Natural killer cell (primary cell): ENCODE measurements at places on chromosomes 13 and 19.

DNA sequence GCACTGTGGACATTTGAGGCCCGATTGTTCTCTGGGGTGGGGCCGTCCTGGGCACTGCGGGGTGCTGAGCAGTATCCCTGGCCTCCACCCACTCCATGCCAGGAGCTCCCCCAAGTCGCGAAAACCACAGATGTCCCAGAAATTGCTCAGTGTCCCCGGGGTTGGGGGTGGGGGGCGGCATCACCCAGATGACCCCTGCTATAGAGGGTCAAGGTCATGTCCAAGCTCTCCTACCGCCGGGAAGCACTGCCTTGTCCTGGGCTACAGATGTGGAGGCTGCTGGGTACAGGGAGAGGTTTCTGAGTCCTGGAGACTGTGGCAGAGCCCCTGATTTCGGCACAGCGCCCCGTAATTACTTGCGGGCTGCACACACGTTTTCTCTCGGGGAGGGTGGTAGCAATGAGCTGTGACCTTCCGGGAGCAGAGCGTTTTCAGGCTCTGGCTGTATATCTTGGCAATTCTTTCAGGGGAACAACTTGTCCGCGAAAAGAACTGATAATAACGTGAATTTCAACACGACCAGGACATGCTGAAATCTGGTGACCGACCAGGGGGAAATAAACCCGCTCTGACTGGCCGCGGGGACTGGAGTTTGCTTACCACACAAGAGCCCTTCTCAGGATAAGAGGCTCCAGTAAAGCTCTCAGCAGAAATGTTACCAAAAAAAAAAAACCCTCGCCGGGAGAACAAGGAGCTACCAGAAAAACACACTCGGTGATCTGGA is 68.1 kb downstream of the GNG7 start:
- DNase-seq = no peak
- H3K4me1 ChIP-seq = peaks cover 43% of the 10 kb centered on the region
- H3K36me3 ChIP-seq = no peaks in the 10 kb centered on the region
- H3K27me3 ChIP-seq = no peaks in the 10 kb centered on the region
- no peak overlapping the region for H3K27ac ChIP-seq

- H3K27ac ChIP-seq = no peak overlapping the region
- no peak overlapping the region for H3K4me3 ChIP-seq
- no peaks in the 10 kb centered on the region for H3K4me1 ChIP-seq
Measured at GRCh38 chr13:37313372-37313771, 207.9 kb upstream of the CSNK1A1L start.

DNA sequence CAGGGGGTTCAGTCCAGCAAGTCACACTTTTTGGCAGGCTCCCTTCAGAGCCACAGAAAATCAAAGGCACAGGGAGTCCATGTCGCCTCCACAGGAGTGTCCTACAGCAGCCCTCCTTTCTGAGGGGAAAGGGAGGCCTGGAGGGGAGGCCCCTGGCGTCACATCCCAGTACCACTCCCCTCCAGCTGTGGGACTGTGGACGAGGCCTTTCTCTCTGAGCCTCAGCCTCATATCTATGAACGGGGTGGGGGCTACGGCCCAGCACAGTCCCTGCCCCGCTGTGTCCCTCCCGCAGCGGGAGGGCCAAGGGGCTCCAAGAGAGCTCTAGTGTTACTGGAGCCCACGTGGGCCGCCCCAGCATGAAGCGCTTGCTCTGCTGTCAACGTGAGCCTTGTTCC is 23.8 kb downstream of the PEPD start:
- DNase-seq = no peak
- H3K27ac ChIP-seq = no peak overlapping the region
- H3K4me1 ChIP-seq = no peaks in the 10 kb centered on the region
- peaks cover 8% of the 10 kb centered on the region for H3K36me3 ChIP-seq
- no peaks in the 10 kb centered on the region for H3K27me3 ChIP-seq

DNA sequence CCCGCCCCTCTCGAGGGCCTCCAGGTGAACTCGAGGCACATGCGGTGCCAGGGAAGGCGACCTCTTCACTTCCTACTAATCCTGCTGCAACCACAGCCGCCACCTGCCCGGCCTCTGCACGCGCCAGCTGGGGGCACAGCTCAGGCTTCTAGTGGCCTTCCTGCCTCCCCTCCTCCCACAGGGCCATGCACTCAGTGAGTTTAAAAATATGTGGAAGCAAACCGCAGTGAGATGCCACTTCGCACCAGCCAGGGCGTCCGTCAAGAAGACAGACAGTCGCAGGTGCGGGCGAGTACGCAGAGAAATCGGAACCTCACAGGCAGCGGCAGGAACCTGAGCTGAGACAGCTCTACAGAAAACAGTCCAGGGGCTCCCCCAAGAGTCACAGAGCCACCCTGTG is 10.4 kb downstream of the LMNB2 start:
- no peaks in the 10 kb centered on the region for H3K27me3 ChIP-seq
- H3K4me3 ChIP-seq = no peak overlapping the region
- DNase-seq = peak; percentile 52
- H3K4me1 ChIP-seq = peaks cover 13% of the 10 kb centered on the region

DNA sequence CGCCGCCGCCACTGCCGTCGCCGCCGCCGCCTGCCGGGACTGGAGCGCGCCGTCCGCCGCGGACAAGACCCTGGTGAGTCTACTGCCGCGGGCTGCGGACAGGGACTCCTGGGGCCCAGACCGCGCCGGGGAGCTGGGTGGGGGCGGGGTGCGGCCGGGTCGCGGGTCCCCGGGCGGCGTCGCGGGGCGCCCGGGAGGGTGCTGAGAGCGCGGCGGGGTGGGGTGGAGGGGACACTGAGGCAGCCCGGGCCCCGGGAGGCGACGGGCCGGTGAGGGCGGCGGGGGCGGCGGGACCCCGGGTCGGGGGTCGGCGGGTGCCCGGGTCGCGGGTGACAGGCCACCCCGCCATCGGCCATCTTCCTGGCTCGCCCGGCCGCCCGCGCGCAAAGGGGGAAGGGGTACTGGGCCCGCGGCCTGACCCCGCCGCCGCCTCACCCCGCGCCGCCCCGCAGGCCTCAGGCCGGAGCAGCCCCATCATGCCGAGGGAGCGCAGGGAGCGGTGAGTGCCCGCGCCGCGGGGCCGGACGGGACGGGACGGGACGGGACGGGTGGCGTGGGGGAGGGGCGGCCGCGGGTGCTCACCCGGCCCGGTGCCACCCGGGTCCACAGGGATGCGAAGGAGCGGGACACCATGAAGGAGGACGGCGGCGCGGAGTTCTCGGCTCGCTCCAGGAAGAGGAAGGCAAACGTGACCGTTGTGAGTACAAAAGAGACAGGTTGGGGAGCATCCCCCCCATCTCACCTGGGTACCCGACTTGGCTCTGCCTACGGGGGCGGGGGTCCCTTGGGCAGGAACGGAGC is 489 bp downstream of the CCNE1 start:
- H3K36me3 ChIP-seq = no peaks in the 10 kb centered on the region
- no peaks in the 10 kb centered on the region for H3K27me3 ChIP-seq
- H3K27ac ChIP-seq = no peak overlapping the region
- DNase-seq = peak; percentile 32
- H3K4me1 ChIP-seq = peaks cover 12% of the 10 kb centered on the region
- H3K4me3 ChIP-seq = no peak overlapping the region

GRCh38 chr13:32962342-32962741 is 53.9 kb upstream of the KL start:
- no peaks in the 10 kb centered on the region for H3K4me1 ChIP-seq
- no peak for DNase-seq
- H3K4me3 ChIP-seq = no peak overlapping the region

- H3K4me1 ChIP-seq = peaks cover 100% of the 10 kb centered on the region
- H3K36me3 ChIP-seq = peaks cover 26% of the 10 kb centered on the region
- H3K27ac ChIP-seq = peak overlapping the region; percentile 79
- no peak overlapping the region for H3K4me3 ChIP-seq
Measured at GRCh38 chr19:41872775-41873647, 4.1 kb upstream of the CD79A start.

- H3K27me3 ChIP-seq = peaks cover 11% of the 10 kb centered on the region
- no peak overlapping the region for H3K4me3 ChIP-seq
- H3K27ac ChIP-seq = no peak overlapping the region
Measured at GRCh38 chr19:7792281-7792680, 29.2 kb downstream of the CLEC4M start.

DNA sequence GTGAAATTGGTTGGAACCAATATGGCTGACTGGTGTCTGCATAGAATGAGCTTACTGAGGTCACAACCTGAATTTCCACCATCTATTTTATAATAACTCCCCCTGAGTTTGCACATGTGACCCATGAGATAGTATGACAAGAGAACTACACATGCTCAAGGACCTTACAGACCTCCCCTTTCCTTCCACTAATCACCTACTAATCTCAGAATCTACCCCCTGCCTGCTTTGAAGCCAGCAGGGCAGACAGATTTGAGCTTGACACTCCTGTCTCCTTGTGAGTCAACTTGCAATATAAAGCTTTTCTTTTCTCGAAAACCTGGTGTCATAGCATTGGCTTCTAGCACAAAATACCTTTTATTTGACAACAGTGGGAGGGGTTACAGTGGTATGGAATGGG is 248.4 kb downstream of the RFC3 start:
- no peak for DNase-seq
- H3K27me3 ChIP-seq = no peaks in the 10 kb centered on the region
- no peak overlapping the region for H3K4me3 ChIP-seq
- no peak overlapping the region for H3K27ac ChIP-seq
- no peaks in the 10 kb centered on the region for H3K36me3 ChIP-seq
- H3K4me1 ChIP-seq = no peaks in the 10 kb centered on the region

GRCh38 chr13:111326621-111326965 is 6.2 kb downstream of the TEX29 start:
- no peak overlapping the region for H3K4me3 ChIP-seq
- H3K27ac ChIP-seq = no peak overlapping the region

DNA sequence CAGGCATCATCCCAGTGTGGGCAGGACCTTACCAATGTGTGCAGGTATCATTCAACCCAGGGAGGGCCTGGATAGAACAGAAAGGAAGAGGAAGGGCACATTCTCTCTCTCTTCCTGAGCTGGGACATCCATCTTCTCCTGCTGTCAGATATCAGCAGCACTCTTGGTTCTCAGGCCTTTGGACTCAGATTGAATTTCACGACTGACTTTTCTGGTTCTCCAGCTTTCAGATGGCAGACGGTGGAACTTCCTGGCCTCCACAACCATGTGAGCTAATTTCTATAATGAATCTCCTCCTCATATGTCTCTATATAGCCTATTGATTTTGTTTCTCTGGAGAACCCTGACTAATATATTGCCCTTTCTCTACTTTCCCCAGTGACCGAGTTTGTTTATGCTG is 77.3 kb downstream of the OLFM4 start:
- H3K27ac ChIP-seq = no peak overlapping the region
- H3K36me3 ChIP-seq = no peaks in the 10 kb centered on the region
- H3K27me3 ChIP-seq = no peaks in the 10 kb centered on the region
- H3K4me1 ChIP-seq = no peaks in the 10 kb centered on the region
- H3K4me3 ChIP-seq = no peak overlapping the region

DNA sequence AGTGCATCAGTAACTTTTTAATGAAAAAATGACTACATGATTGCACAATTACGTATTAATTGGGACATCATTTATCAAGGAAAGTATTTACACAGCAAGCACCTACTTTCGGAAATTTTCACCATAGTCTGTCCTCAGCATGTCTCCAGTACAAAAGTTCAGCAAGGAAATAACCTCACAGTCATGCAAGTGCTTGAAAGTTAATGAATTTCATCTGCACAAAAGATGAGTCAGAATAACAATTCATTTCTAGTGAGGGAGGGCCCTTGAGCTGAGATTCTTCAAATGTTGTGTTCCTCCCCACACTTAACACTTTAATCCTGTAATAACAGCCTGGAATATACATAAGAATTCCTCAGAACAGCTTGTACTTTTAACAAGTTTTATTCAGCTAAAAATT is 49.0 kb upstream of the OXGR1 start:
- no peak for DNase-seq
- no peak overlapping the region for H3K4me3 ChIP-seq
- no peak overlapping the region for H3K27ac ChIP-seq

- H3K36me3 ChIP-seq = peaks cover 22% of the 10 kb centered on the region
- H3K4me3 ChIP-seq = no peak overlapping the region
- no peak overlapping the region for H3K27ac ChIP-seq
- H3K4me1 ChIP-seq = no peaks in the 10 kb centered on the region
- DNase-seq = peak; percentile 71
Measured at GRCh38 chr19:12872941-12873890, 8.0 kb downstream of the DNASE2 start.
